Adrenal gland (tissue), 19 donors: ENCODE measurements at places on chromosomes 5 and 9.

DNA sequence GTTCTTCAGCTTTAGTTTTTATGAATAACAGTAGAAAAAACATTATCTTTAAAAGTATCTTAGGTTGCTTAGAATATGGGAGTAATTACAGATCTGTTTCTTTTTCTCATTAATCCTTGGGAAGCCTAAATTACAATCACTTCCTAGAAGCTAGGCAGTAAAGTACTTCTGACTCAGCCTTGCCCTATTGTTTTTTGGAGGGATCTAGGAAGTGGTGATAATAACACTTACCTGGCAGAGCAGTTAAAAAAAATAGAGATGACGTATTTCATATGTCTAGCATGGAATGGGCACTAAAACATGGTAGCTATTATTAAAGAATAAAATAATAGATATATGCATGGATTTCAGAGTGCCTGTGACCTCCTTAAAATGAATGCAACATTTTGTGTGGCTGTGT, 8.2 kb upstream of the FST start:
- no peak for DNase-seq

- DNase-seq = no peak
Observed at GRCh38 chr5:89117124-89117644, 234.2 kb upstream of the MEF2C start.

GRCh38 chr5:23684103-23684502, 176.7 kb downstream of the PRDM9 start:
- no peak for DNase-seq

DNA sequence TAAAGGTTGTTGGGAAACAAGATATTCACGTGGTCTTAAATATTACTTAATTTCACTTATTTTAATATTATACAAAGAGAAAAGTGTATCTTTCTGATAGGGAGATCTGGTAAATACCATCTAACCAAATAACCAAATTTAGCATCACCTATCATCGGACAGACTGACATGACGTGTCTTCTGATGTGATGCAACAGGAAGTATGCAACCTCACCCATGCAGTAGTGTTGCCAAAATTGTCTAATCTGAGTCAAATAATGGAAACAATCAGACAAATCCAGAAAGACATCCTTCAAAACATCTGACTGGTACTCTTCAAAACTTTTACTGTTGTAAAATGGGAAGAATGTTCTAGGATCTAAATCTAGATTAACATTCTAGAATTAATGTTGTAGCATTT, 148.0 kb downstream of the FGF1 start:
- DNase-seq = no peak

GRCh38 chr5:33806738-33807442, 84.9 kb downstream of the ADAMTS12 start:
- no peak for DNase-seq

DNA sequence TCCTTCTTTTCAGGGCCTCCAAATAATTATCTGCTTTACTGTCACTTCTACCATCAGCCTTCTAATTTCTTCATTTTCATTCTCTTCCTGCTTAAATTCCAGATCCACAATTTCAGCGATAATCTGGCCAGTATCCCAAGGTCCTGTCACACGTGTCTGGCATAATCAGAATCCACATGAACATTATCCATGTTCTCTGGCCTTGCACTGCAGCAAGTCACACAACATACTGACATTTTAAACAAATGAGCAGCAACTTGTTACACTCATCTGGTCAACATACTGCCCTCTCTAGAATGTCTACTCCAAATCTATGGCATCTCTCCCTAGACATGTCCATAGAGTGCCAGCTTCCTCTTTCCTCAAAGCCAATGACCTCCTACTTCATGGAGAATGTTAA, 43.8 kb upstream of the RASEF start:
- no peak for DNase-seq

GRCh38 chr9:36119476-36119875, 17.1 kb upstream of the GLIPR2 start:
- DNase-seq = no peak

- DNase-seq = no peak
Observed at GRCh38 chr9:135239100-135239768, 151.8 kb downstream of the OLFM1 start.

GRCh38 chr5:143775258-143775657, 36.7 kb upstream of the HMHB1 start:
- no peak for DNase-seq

DNA sequence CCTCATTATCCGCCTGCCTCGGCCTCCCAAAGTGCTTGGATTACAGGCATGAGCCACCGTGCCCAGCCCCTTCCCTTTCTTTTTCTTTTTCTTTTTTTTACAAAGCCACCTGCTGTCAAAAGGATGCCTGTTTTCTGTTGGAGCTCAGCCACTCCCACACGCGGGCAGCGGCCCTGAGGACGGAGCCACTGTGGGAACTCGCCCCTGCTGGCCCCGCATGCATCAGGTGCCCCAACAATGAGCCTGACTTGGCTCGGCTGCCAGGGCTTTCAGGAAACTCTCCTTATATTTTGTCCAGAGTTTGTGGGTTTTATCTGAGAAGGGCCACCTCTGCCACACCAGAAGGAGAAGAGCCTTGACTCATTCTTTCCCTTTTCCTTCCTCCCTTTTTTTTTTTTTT, 37.1 kb upstream of the LRRC14B start:
- no peak for DNase-seq

GRCh38 chr9:74645007-74645639, 148.0 kb downstream of the RORB start:
- DNase-seq = no peak

GRCh38 chr9:17005056-17005823, 129.6 kb upstream of the CNTLN start:
- no peak for DNase-seq

GRCh38 chr9:136688274-136689107, 1.2 kb upstream of the AGPAT2 start:
- no peak for DNase-seq

GRCh38 chr5:160548949-160549645, 127.4 kb downstream of the PTTG1 start:
- no peak for DNase-seq

DNA sequence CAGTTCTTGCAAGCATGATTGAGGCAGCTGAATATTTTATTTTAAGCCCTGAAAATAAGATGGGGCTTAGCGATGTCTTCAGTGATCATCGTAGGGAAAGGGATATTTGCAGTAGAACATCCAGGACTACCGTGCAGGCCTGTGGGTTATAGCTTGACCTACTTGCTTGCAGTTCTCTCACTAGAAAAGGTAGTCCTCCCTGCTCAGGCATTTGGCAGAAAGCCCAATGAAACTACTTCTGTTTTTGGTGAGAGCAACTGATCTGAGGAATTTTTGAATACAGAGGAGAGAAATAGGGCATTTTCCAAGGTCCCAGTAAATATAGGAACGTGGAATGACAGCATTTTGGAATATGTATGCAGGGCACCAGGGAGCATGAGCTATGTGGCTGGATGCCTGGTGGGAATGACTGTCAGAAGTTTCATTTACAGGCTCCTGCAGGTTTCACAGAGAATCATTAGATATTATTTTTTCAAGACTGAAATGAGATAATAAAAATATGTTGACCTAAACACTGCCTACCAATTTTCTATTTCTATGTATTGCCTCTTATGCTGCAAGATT, 417.9 kb upstream of the ACTBL2 start:
- DNase-seq = no peak

DNA sequence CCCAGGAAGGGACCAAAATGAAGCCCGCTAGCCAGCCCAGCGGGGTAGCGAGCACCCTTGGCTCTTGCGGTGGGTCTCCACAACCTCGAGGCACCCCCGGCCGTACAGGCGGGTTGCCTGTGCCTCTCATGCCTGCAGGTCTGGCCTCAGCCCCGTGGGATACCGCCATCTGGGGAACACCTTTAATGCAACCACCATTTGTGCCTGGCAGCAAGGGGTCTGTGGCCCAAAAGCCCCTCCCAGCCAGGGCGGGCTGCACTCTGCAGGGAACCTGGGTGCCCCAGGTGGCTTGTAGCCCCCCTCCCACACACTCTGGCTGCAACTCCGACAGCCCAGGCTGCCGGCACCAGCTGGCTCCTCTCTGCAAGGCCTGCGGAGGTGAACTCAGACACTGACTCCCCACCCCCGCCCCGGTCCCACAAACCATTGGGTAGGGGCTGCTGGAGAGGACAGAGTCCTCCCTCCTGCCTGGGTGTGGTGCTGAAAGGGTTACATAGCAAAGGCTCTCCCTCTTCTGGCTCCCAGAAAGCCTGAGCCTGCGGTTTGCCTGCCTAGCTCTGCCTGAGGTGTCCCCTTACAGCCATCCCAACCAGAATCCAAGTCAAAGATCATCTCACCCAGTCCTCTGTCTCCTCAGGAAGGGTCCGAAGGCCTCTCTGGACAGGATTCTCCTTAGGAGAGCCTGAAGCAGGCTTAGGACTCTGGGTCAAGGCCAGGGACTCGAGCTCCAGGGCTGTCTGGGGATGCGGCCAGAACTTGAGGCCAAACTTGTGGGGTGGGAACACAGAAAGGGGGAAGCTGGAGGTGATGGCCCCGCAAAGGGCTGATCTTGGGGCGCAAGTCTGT, 109.4 kb downstream of the PSD2 start:
- DNase-seq = no peak

DNA sequence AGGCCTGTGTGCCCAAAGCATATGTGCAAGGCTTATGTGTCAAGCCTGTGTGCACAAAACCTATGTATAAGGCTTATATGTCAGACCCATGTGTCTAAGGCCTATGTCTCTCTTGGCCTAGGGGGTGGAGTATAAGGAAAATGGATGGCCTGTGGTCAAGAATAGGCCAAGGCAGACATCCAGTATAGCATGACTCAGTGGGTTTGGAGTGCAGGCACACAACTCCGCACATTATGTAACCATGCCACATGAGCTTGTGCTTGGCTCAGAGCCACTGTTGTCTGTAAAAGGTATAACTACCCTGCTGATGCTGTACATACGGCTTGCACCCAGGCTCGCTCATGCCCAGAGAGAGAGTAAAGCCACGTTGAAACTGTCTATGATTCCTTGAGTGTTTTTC, 626.4 kb upstream of the NUDT12 start:
- DNase-seq = no peak

GRCh38 chr5:112417931-112418658, 982 bp downstream of the EPB41L4A start:
- DNase-seq = peak; percentile 83

- no peak for DNase-seq
Observed at GRCh38 chr5:41403846-41404245, 106.6 kb downstream of the PLCXD3 start.

- peak; percentile 71 for DNase-seq
Observed at GRCh38 chr5:134451936-134452505, 40.3 kb upstream of the CDKN2AIPNL start.

DNA sequence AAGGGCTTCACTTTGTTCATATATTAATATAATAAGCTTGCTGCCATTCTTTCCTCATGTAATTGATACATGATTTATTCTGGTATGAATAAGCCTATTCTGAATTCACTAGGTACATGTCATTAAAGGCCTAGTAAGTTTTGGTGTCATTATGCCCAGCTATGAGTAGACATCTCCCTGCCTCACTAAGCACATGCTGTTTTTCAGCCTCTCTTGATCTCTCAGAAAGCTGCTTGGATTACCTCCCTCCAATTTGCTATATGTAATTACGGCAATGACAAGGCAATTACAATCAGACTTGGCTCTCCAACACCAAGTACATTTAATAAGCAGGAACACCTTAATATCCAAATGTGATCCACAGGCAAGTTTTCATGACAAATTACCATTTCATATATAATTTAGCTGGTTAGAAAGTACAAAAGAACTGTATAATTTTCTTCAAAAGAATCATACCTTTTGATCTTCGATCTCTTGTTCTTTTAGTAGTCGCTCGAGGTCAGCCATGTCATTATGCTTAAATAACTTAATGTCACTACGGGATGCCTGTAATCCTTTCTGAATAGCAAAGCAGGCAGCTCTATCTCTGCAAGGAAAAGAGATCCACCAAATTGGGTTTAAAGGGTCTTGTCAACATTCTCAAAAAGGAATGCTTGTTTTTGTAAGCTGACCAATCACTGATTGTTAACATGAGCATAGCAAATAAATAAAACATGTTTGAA, 56.3 kb downstream of the SPTLC1 start:
- DNase-seq = no peak

- peak; percentile 76 for DNase-seq
Observed at GRCh38 chr9:134433101-134433500, 106.8 kb downstream of the RXRA start.

- no peak for DNase-seq
Observed at GRCh38 chr9:112581469-112582176, 95.0 kb downstream of the KIAA1958 start.

DNA sequence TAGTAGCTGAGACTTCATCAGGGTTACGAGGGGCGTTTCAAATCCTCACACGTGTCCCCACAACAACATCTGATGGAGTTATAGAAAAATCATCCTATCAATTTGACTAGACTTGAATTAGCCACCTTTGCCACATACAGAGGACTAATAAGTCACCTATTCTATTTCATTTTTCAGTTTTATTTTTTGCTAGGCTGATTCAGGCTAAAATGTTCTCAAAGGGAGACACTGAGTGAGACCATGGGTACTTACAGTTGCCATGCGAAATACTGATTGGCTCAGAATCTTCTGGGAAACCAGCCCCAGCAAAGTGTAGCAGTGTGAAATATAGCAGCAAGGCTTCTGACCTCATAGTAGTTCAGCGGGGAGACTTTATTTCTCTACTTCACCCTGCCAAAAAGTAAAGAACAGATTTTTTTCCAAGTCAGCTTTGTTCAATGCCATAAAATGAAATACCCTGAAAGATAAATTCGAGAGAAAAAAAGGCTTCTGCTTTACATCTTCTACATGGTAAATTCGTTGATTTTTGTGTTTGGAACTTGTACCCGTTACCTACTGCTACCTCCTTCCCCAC, 69.9 kb downstream of the SEMA6A start:
- no peak for DNase-seq

GRCh38 chr9:113619491-113620376, 156.2 kb downstream of the RGS3 start:
- no peak for DNase-seq

DNA sequence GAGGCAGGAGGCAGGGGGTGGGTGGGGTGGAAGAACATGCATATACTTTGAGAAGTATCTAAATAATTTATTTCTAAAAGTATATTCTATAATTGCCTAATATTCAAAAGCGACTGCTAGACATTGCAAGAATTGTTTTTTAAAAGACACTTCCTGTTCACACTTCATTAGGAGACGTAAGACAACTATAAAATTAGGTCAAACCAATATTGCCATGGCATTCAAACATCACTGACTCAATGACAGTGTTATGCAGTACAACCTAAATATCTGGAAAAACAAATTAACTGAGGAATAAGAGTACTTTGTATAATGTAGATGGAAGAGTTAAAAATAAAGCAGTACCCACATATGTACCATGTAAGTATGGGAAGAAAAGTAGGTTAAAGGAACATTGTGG, 4.5 kb downstream of the CCNH start:
- DNase-seq = no peak
